ENCODE measurements at places on chromosomes 1 and 21. TPM values are rescaled to one million over a fixed set of nuclear protein-coding genes. Genes with fewer than 3 reads are reported as not detected.

GRCh38 chr1:165988275-165988674, 160.9 kb downstream of the UCK2 start:
- H3K4me1 ChIP-seq = no peaks in the 10 kb centered on the region
- no peak overlapping the region for H3K4me3 ChIP-seq
- no peak for DNase-seq
- H3K27me3 ChIP-seq = no peaks in the 10 kb centered on the region
- no peaks in the 10 kb centered on the region for H3K36me3 ChIP-seq
- H3K27ac ChIP-seq = no peak overlapping the region

- H3K27me3 ChIP-seq = no peaks in the 10 kb centered on the region
- H3K36me3 ChIP-seq = no peaks in the 10 kb centered on the region
- H3K27ac ChIP-seq = no peak overlapping the region
- DNase-seq = no peak
These were observed 189.2 kb downstream of the FOXD2 start for GRCh38 chr1:47627016-47627415.

DNA sequence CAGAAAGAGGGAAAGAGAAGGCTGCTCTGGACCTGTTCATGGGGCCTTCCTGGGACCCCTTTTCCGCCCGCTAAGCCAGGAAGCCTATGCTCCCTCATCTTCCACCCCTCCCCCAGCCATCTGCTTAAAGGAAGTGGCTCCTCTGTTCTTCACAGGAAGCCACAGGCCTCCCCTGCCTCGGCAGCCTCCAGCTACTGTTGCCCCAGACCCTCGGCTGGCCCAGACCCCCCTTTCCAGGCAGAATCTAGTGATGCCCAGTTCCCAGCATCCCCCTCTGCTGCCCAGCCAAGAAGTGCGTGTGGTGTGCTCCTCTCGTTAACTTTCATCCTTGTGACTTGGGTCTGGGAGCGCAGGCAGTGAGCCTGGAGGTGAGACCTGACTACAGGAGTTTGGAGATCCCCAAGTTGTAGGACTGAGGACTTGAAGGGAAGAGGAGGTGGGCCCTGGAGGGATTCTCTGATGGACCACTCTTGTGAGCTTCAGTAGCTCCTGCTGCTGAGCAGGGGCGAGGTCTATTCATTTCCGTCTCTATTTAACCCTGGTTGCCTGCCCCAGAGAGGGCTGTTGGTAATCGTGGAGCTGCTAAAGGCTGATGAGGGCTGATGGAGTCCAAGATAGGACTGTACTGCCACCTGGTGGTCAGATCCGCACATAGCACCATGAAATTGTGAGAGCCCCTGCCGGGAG, 9.1 kb downstream of the IFI6 start:
- no peak overlapping the region for H3K4me3 ChIP-seq
- peak; percentile 89 for DNase-seq
- H3K36me3 ChIP-seq = no peaks in the 10 kb centered on the region
- no peaks in the 10 kb centered on the region for H3K27me3 ChIP-seq
- peak overlapping the region; percentile 41 for H3K27ac ChIP-seq

Gene KAZN
- 16.5 TPM for total RNA-seq

GRCh38 chr1:208668991-208669390, 424.8 kb upstream of the PLXNA2 start:
- H3K36me3 ChIP-seq = no peaks in the 10 kb centered on the region
- H3K4me1 ChIP-seq = no peaks in the 10 kb centered on the region
- no peaks in the 10 kb centered on the region for H3K27me3 ChIP-seq
- H3K4me3 ChIP-seq = no peak overlapping the region

GRCh38 chr1:63892632-63893395, 119.0 kb downstream of the ROR1 start:
- H3K27me3 ChIP-seq = no peaks in the 10 kb centered on the region
- H3K27ac ChIP-seq = peak overlapping the region; percentile 41
- no peak overlapping the region for H3K4me3 ChIP-seq
- DNase-seq = peak; percentile 26
- no peaks in the 10 kb centered on the region for H3K4me1 ChIP-seq

- peak; percentile 13 for DNase-seq
- H3K4me3 ChIP-seq = no peak overlapping the region
- no peaks in the 10 kb centered on the region for H3K4me1 ChIP-seq
- peak overlapping the region; percentile 68 for H3K27ac ChIP-seq
- no peaks in the 10 kb centered on the region for H3K27me3 ChIP-seq
These were observed 9.9 kb downstream of the SNRPE start for GRCh38 chr1:203871114-203871880.

DNA sequence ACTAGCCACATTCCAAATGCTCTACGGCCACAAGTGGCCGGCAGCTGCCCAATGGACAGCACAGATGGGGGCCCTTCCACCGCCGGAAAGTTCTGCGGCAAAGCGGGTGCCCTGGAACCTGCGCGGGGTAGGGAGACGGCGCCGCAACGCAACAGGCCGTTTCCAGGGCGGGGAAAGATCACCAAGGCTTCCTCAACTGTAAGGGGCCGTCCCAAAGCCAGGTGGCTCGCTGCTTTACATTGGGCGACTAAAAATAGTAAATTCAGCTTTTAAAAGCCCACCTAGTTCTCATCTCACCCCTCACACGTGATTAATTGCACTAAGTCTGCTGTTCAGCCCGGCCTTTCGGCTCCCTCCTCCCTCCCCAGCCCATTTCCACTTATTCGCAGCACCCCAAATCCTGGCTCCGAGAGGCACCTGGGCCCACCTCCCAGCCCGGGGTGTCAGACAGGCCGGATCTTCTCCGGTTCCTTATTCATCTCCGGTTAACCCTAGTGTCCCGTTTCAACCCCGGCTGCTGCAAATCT, 643 bp downstream of the CFAP298 start:
- H3K36me3 ChIP-seq = peaks cover 2% of the 10 kb centered on the region
- H3K27me3 ChIP-seq = peaks cover 3% of the 10 kb centered on the region
- peaks cover 10% of the 10 kb centered on the region for H3K4me1 ChIP-seq
- H3K4me3 ChIP-seq = peak overlapping the region; percentile 75
- peak; percentile 51 for DNase-seq
- peak overlapping the region; percentile 88 for H3K27ac ChIP-seq

GRCh38 chr1:223887747-223888418, 42.1 kb upstream of the TP53BP2 start:
- H3K4me1 ChIP-seq = no peaks in the 10 kb centered on the region
- H3K4me3 ChIP-seq = no peak overlapping the region
- peak; percentile 11 for DNase-seq
- H3K36me3 ChIP-seq = no peaks in the 10 kb centered on the region
- no peak overlapping the region for H3K27ac ChIP-seq

DNA sequence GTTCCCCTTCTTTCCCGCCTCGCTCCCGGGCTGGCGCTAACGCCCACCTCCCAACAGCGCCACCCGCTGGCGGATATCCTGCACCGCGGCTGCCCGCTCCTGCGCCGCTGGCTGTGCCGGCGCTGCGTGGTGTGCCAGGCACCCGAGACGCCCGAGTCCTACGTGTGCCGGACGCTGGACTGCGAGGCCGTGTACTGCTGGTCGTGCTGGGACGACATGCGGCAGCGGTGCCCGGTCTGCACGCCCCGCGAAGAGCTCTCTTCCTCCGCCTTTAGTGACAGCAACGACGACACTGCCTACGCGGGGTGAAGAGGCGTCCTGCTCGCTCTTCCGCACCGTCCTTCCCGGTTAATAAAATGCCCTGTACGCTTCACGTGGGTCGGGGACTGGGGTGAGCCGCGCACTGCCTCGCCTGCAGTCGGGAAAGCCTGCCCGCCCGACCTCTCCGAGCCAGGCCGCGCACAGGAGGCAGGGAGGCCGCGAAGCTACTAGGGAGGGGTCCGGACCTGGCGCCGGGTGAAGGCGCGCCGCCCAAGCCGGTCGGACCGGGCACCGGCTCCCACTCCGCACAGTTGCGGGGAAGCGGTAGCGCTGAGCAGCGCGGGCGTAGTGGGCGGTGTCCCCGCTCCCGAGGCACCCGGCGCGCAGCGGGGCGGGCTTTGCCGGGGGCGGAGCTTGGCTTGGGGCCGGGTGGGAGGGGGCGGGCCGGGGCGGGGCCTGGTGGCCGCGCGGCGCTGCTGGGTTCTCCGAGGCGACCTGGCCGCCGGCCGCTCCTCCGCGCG, at the start of gene ADAM15:
TSS of gene ADAM15 (plus strand) at position 757 of the 782 bp plus-strand sequence. CDS start 71 bp downstream, outside the sequence.
- peak within 1 kb of the TSS; percentile 72 for H3K4me3 ChIP-seq
- H3K27ac ChIP-seq = peak within 1 kb of the TSS; percentile 93
- no peaks in the 10 kb centered on the region for H3K27me3 ChIP-seq

DNA sequence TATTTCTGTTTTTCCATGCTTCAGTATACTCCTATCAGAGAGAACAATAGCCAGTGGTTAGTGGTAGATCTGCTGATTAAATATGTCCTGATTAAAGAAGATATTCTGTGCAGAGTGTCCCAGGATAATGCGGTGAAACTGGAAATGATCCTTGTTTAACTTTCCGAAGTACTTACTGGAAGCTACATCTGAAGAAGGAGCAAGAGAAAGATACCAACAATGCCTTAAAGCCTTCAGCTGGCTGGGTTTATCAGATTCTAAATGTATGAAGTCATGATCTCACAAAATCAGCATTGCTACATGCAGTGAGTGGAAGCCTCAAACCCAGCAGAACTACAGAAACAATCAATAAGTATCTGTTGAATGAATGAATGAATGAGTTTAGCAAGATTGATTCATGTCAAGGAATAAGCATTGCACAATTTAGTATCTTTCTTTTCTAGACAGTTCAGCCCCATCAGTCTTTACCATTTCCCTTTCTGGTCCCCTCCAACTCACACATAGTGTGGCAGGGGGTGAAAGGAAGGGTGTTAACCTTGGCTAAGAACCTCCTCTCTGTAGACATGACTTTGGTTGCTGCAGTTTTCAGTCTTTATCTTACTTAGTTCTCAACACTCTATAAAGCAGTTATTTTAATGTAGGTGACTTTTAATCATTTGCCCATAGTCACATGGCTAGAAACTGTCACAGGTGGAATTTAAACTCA, 24.7 kb upstream of the DNASE2B start:
- no peaks in the 10 kb centered on the region for H3K36me3 ChIP-seq
- H3K4me3 ChIP-seq = no peak overlapping the region
- DNase-seq = no peak

- no peaks in the 10 kb centered on the region for H3K36me3 ChIP-seq
- no peak overlapping the region for H3K4me3 ChIP-seq
- DNase-seq = peak; percentile 70
- peak overlapping the region; percentile 66 for H3K27ac ChIP-seq
These were observed 9.9 kb upstream of the DCAF6 start for GRCh38 chr1:167926486-167926997.

DNA sequence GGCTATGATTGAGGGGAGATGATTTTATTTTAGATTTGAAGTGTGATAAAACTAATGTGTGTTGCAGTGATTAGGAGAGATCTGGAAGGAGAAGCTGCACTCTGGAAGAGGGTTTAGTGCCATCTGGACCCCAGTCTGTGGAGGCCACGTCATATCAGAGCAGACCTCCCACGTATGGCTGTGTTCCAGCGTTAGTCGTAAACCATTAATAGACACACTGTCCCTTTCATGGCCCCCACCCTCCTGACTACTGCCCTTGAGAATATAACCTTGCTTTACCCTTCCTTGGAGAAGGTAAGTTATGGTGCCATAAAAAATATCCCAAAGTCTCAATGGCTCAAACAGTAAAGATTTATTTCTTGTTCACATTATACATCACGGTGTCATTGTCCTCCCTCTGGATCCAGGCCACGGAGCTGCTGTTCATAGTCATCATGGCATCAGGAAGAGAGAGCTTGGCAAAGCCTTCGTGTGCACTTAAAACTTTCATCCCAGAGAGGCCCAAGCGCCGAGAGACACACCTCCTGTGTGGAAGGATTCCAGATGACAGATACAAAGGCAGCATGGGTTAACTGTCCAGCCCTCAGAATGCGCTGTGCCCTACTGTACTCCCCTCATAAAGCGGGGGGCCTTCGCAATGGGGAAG, 33.2 kb downstream of the RHOU start:
- no peak for DNase-seq
- no peaks in the 10 kb centered on the region for H3K27me3 ChIP-seq
- H3K27ac ChIP-seq = no peak overlapping the region
- peaks cover 19% of the 10 kb centered on the region for H3K4me1 ChIP-seq
- no peak overlapping the region for H3K4me3 ChIP-seq

GRCh38 chr1:209877087-209877764, 49.5 kb downstream of the UTP25 start:
- no peak for DNase-seq
- no peaks in the 10 kb centered on the region for H3K4me1 ChIP-seq
- no peaks in the 10 kb centered on the region for H3K36me3 ChIP-seq
- no peak overlapping the region for H3K4me3 ChIP-seq

Gene DENND2C
- 0.80 TPM for total RNA-seq

GRCh38 chr1:35439626-35440025, 117.6 kb downstream of the KIAA0319L start:
- H3K4me1 ChIP-seq = no peaks in the 10 kb centered on the region
- no peak for DNase-seq
- no peak overlapping the region for H3K4me3 ChIP-seq
- no peaks in the 10 kb centered on the region for H3K36me3 ChIP-seq
- H3K27me3 ChIP-seq = no peaks in the 10 kb centered on the region

Gene NBPF10
- total RNA-seq = 1.9 TPM

DNA sequence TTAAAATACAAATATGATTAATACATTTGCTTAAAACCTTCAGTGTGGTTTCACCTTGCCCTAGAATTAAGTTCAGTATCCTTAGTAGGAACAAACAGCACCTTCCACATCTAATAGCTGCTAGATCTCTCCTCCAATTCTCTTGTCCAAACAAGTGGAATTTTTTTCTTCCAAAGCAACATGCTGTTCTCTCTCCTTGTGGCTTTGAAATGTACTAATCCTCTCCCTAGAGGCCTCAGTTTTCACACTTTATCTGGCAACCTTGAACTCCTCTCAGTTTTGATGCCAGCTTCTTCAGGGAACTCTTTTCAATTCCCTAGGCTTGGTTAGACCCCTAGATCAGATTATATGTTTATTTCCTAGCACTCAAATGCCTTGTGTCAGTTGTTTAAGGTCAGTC, 87.0 kb downstream of the GLUL start:
- H3K27me3 ChIP-seq = no peaks in the 10 kb centered on the region
- H3K4me3 ChIP-seq = no peak overlapping the region
- H3K4me1 ChIP-seq = peaks cover 30% of the 10 kb centered on the region
- DNase-seq = no peak
- no peaks in the 10 kb centered on the region for H3K36me3 ChIP-seq
- peak overlapping the region; percentile 35 for H3K27ac ChIP-seq

GRCh38 chr1:97461782-97462181, 459.1 kb downstream of the DPYD start:
- no peaks in the 10 kb centered on the region for H3K4me1 ChIP-seq
- no peak for DNase-seq
- no peak overlapping the region for H3K4me3 ChIP-seq
- no peaks in the 10 kb centered on the region for H3K27me3 ChIP-seq
- no peak overlapping the region for H3K27ac ChIP-seq
- no peaks in the 10 kb centered on the region for H3K36me3 ChIP-seq

- H3K4me1 ChIP-seq = no peaks in the 10 kb centered on the region
- H3K4me3 ChIP-seq = no peak overlapping the region
- no peaks in the 10 kb centered on the region for H3K27me3 ChIP-seq
- no peak overlapping the region for H3K27ac ChIP-seq
- DNase-seq = no peak
These were observed 59.6 kb downstream of the ST3GAL3 start for GRCh38 chr1:43766818-43767525.

DNA sequence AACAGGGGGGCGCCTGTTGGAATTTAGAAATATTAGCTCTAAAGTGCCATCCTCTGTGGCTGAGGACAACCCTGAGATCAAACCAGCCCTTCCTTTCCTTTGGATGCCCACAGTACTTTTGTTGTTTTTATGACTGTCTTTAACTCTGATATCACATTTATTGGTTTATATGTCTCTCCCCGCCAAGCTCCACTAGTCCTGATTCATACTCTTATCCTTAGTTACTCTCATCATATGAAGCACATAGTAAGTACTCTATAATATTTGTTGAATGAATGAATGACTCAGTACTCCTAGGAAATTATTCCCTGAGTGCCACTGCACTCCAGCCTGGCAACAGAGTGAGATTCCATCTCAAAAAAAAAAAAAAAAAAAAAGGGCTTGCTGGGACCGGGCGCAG, 22.6 kb upstream of the NRDC start:
- no peak overlapping the region for H3K27ac ChIP-seq
- no peaks in the 10 kb centered on the region for H3K4me1 ChIP-seq
- no peak overlapping the region for H3K4me3 ChIP-seq
- no peak for DNase-seq
